Breast epithelium (tissue), 4 donors: ENCODE measurements at places on chromosomes 6 and 20. TPM values are rescaled to one million over a fixed set of nuclear protein-coding genes. Genes with fewer than 3 reads are reported as not detected.

ZNF165 gene
- total RNA-seq: 2.0 TPM

NRSN2 gene
- 21.8 TPM for total RNA-seq

SLC13A3 gene
- 1.3 TPM for total RNA-seq

DACT2 gene
- total RNA-seq: 1.0 TPM

- no peak overlapping the region for H3K27ac ChIP-seq
- DNase-seq: no peak
- H3K4me1 ChIP-seq: no peaks in the 10 kb centered on the region
- peaks cover 73% of the 10 kb centered on the region for H3K27me3 ChIP-seq
- no peaks in the 10 kb centered on the region for H3K36me3 ChIP-seq
Observed at GRCh38 chr20:63247671-63248228, 6.5 kb downstream of the NKAIN4 start.

GRCh38 chr20:61419010-61419409 lies 166.9 kb downstream of the CDH4 start:
- H3K4me1 ChIP-seq: no peaks in the 10 kb centered on the region
- H3K36me3 ChIP-seq: no peaks in the 10 kb centered on the region
- no peak overlapping the region for H3K27ac ChIP-seq

DNA sequence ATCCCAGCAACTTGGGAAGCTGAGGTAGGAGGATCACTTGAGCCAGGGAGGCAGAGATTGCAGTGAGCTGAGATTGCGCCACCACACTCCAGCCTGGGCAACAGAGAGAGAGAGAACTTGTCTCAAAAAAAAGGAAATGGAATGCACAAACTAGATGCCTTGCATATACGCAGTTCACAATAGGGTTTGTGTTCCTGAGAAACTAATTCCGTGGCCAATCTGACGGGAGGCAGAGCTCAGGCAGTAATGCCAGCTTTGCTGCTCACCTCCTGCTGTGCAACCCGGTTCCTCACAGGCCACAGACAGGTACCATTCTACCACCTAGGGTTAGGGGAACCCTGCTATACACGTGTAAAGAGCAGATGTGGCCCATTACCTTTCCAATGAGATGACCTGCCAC lies 1.4 kb downstream of the CDK5RAP1 start:
- no peaks in the 10 kb centered on the region for H3K36me3 ChIP-seq
- no peaks in the 10 kb centered on the region for H3K27me3 ChIP-seq
- peaks cover 4% of the 10 kb centered on the region for H3K4me1 ChIP-seq
- H3K4me3 ChIP-seq: peak overlapping the region; percentile 96

DNA sequence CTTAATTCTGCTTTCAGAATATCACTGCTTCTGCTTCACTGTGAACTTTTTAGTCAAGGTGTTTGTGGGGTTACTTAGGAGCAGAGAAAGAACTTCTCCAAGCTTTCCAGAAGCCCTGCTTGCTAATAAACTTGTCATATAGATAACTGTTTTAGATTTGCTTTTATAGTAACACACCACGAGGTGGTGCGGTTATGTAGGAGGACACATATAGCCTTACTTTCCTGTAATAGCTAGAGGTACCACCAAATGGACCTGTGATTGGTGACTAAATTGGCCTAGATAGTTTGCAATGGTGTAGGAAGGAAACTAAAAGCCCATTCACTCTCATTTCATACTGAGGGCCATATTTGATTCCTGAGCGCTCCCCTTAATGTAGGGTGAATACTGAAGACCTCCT lies 52.3 kb upstream of the BCLAF1 start:
- no peak for DNase-seq
- H3K4me3 ChIP-seq: no peak overlapping the region
- H3K36me3 ChIP-seq: no peaks in the 10 kb centered on the region
- H3K4me1 ChIP-seq: no peaks in the 10 kb centered on the region
- H3K27ac ChIP-seq: no peak overlapping the region

GRCh38 chr6:69895396-69895795 lies 29.0 kb downstream of the COL19A1 start:
- H3K4me1 ChIP-seq: no peaks in the 10 kb centered on the region
- no peak for DNase-seq
- H3K4me3 ChIP-seq: no peak overlapping the region
- no peak overlapping the region for H3K27ac ChIP-seq
- H3K27me3 ChIP-seq: no peaks in the 10 kb centered on the region
- no peaks in the 10 kb centered on the region for H3K36me3 ChIP-seq

DNA sequence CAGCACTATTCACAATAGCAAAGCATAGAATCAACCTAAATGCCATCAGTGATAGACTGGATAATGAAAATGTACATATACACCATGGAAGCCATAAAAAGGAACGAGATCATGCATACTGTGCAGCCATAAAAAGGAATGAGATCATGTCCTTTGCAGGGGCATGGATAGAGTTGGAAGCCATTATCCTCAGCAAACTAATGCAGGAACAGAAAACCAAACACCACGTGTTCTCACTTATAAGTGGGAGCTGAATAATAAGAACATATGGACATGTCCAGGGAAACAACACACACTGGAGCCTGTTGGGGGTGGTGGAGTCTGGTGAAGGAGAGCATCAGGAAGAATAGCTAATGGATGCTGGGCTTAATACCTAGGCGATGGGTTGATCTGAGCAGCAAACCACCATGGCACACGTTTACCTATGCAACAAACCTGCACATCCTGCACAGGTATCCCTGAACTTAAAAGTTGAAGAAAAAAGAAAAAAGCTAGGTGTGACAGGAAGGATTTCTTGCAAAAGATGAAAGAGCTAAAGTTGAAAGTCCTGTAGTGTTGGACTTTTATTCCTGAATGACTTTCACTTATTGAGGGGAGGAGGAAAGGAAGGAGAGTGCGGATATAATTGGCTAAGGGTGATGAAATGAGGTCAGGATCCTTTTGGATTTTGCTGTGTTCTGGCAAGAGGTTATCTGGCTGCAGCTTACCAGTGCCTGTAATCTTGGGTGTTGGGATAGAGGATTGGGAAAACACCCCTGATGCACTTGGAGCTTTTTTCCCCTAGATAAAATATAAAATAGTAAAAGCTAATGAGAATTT lies 8.5 kb downstream of the TRMT11 start:
- H3K4me1 ChIP-seq: no peaks in the 10 kb centered on the region
- H3K27me3 ChIP-seq: no peaks in the 10 kb centered on the region
- DNase-seq: no peak

DNA sequence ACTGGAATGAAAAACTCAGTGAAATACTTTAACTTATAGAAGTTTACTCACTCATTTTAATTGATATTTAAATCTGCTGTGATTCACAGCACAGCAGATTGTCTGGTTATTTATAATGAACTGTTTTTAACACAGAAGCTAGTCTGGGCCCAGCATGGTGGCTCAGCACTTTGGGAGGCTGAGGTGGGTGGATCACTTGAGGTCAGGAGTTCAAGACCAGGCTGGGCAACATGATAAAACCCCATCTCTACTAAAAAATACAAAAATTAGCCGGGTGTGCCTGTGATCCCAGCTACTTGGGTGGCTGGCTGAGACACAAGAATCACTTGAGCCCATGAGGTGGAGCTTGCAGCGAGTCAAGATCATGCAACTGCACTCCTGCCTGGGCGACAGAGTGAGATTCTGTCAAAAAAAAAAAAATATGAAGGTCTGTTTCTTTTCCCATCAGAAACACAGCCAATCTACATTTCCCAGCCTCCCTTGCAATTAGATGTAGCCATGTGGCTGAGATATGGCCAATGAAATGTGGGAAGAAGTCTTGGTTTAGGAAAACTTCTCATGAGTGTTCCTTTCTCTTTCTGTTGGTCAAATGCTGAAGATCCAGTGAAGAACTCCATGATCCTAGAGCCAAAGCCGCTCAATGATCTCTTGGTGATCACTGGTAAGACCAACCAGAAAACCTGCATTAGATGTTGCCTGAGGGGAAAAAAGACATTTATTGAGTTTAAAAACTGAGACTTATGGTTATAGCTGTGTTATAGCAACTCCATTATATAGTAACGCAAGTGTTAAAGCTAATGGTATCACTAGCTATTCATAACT lies 31.3 kb upstream of the BTN3A2 start:
- H3K27me3 ChIP-seq: no peaks in the 10 kb centered on the region
- H3K4me3 ChIP-seq: no peak overlapping the region
- no peaks in the 10 kb centered on the region for H3K36me3 ChIP-seq
- no peaks in the 10 kb centered on the region for H3K4me1 ChIP-seq

DNA sequence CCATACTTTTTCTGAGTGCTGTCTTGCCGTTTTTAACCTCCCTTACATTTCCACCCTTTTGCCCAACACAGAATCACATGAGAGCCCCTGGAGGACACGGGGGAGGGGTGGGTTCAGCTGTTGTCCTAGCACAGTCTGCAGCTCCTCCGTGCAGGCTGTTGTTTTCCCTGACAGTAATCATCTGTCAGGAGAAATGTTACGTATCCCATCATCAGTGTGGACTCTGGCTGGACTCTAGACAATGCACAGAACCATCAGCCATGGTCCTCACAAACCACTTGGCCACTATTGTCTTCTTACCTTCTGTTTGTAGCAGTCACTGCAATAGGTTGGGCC lies 92.1 kb downstream of the RIN2 start:
- no peaks in the 10 kb centered on the region for H3K36me3 ChIP-seq
- H3K27ac ChIP-seq: peak overlapping the region; percentile 81
- H3K4me1 ChIP-seq: no peaks in the 10 kb centered on the region
- H3K27me3 ChIP-seq: no peaks in the 10 kb centered on the region
- peak overlapping the region; percentile 22 for H3K4me3 ChIP-seq

DNA sequence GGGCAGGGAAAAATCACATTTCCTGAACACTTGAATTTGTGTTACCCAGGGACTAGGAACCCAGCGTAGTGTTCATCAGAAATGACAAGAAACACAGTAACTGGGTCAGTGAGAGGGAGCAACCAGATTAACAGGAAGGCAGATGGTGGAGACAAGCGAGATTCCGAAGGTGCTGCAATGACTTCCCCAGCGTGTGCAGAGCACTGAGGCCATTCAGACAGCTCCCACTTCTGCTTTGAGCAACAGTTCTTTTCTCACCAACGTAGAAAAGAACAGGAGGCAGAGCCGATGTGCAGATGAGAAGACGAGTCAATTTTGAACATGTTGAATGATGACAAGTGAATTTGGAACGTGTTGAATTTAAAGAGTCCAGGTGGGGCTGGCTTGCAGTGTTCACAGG lies 63.1 kb upstream of the IFNGR1 start:
- H3K27me3 ChIP-seq: no peaks in the 10 kb centered on the region
- no peaks in the 10 kb centered on the region for H3K36me3 ChIP-seq
- H3K4me3 ChIP-seq: no peak overlapping the region
